Caco-2 (cell line): ENCODE measurements at places on chromosomes 1 and 21. TPM values are rescaled to one million over a fixed set of nuclear protein-coding genes. Genes with fewer than 3 reads are reported as not detected.

GRCh38 chr1:162328512-162328911 is 48.1 kb downstream of the SPATA46 start:
- DNase-seq: no peak
- no peaks in the 10 kb centered on the region for H3K27me3 ChIP-seq
- H3K36me3 ChIP-seq: no peaks in the 10 kb centered on the region
- H3K27ac ChIP-seq: no peak overlapping the region
- no peak overlapping the region for H3K4me3 ChIP-seq

DNA sequence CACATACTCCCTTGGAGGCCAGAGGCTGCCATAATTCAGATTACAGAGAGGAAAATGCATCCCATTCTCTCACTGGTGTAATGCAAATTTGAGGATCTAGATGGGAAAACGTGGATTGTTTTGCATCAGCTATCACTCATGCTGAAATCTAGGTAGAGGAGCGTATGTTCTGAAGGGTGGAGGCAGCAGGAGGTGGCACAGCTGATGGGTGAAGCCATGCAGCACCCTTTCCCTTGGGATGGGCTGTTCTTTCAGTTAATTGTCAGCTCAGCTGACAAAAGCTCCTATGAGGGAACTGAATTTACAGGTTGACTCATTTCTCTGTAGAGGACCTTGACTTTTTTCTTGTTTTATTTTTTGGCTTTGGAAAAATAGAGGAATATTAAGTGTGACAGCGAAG is 41.8 kb downstream of the CAMTA1 start:
- H3K4me1 ChIP-seq: peaks cover 3% of the 10 kb centered on the region; the same call in 1 of the 2 replicates
- peaks cover 2% of the 10 kb centered on the region; the same call in 1 of the 2 replicates for H3K36me3 ChIP-seq
- no peak overlapping the region for H3K4me3 ChIP-seq
- no peak overlapping the region for H3K27ac ChIP-seq

DNA sequence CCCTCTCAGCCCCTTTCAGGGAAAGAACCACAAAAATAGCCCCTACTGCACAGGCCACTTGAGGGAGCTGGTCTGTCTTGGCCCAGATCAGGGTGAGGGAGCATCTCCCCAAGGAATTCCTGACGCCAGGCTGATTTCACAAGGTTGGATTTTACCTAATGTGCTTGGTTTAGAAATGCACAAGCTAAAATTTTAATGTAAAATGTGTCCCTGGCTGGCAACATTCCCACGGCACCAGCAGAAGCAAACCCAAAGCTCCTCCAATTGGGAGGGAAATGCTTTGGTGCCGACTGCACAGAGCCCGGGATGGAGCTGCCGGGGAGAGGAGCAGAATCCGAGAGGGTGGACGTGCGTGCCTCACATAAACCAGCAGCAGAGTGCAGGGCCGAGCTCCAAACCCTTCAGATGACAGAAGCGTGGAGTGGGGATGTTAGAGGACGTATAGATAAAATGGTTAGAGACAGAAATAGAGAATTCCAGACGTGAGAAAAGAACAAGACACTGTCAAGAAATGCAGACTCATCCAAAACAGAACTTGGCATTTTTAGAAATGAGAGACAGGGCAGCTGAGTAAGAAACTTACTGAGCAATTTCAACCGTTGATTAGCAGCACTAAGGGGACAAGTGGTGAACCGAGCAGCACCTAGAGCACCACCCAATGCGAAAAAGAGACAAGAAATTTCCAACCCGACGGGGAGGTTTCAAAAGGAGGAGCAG is 41.6 kb upstream of the TMEM52 start:
- DNase-seq: no peak
- H3K27ac ChIP-seq: no peak overlapping the region
- no peaks in the 10 kb centered on the region for H3K27me3 ChIP-seq
- no peaks in the 10 kb centered on the region for H3K36me3 ChIP-seq
- H3K4me3 ChIP-seq: no peak overlapping the region

DNA sequence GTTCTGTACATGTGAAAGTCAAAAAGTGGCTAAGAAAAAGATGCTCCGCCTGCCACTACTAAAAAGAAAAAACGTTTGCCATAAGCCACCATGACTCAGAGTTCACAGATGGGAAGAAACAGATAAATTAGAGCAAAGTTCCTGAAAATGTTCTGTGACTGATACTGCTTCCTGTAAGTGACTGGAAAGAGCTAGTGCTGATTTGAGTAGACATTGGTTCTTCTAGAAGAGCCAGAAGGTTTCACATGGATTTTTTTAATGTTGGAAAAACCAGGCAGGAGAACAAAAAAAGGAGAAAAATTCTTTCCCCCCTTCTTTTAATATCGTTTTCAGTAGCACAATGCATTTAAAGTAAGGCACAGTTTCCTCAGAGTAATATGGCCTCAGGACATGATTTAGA is 221.4 kb downstream of the HLX start:
- H3K27me3 ChIP-seq: no peaks in the 10 kb centered on the region
- H3K36me3 ChIP-seq: no peaks in the 10 kb centered on the region
- no peak overlapping the region for H3K4me3 ChIP-seq

- no peaks in the 10 kb centered on the region for H3K36me3 ChIP-seq
- no peaks in the 10 kb centered on the region for H3K4me1 ChIP-seq
- no peak overlapping the region for H3K27ac ChIP-seq
- H3K27me3 ChIP-seq: no peaks in the 10 kb centered on the region
These were observed 99.7 kb upstream of the BEND5 start for GRCh38 chr1:48876330-48876785.

- H3K4me1 ChIP-seq: peaks cover 11% of the 10 kb centered on the region
- no peaks in the 10 kb centered on the region for H3K36me3 ChIP-seq
- H3K27ac ChIP-seq: peak overlapping the region; percentile 30
- peak overlapping the region; percentile 54 for H3K4me3 ChIP-seq
- H3K27me3 ChIP-seq: no peaks in the 10 kb centered on the region
These were observed 1.5 kb downstream of the CDC7 start for GRCh38 chr1:91501971-91502671.

Gene LCE1D
- total RNA-seq: not detected in 2 replicates

GRCh38 chr1:155272466-155273342 is 600 bp downstream of the CLK2 start:
- H3K27ac ChIP-seq: peak overlapping the region; percentile 87
- no peaks in the 10 kb centered on the region for H3K27me3 ChIP-seq
- no peak for DNase-seq
- H3K36me3 ChIP-seq: peaks cover 10% of the 10 kb centered on the region
- H3K4me3 ChIP-seq: peak overlapping the region; percentile 75

DNA sequence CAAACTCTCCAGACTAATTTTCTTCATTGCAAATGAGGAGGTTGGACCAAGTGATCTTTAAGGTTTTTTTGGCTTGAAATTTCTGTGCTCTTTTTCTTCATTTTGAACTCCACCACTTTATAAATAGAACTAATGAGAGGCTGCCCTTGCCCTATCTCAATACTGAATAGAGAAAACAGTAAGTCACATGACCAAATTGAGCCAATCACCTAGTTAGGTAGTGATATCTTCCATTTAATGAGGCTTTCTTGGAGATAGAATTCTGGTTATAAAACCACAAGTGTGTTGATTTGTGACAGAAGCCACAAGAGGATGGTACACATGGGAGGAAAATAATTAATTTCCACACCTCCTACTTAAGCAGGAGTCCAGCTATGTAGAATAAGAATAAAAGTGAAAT is 263.4 kb upstream of the SNX7 start:
- H3K36me3 ChIP-seq: no peaks in the 10 kb centered on the region
- H3K27ac ChIP-seq: no peak overlapping the region
- no peaks in the 10 kb centered on the region for H3K27me3 ChIP-seq
- no peaks in the 10 kb centered on the region for H3K4me1 ChIP-seq
- no peak overlapping the region for H3K4me3 ChIP-seq

Gene LRRC8C
- total RNA-seq: 0.07 and 0.11 TPM in 2 replicates

DNA sequence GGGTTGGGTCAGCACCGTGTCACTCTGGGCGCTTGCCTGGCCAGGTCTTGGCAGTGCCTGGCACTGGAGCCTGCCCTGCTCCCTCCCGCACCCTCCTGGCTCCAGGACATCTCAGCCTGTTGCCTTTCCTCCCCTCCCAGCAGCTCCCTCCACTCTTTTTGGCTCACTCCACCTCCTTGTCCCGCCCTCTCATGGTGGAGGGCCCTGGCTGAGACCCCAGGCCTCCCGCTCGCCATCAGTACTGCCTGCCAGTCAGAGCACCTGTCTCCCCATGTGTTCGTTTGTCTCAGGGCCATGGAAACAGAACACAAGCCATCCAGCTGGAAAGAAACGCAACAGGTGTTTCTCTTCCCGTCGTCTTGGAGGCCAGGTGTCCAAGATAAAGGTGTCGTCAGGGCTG is 61.0 kb downstream of the B3GALT5 start:
- no peaks in the 10 kb centered on the region for H3K27me3 ChIP-seq
- H3K4me3 ChIP-seq: no peak overlapping the region
- no peak for DNase-seq
- no peaks in the 10 kb centered on the region for H3K36me3 ChIP-seq
- H3K4me1 ChIP-seq: no peaks in the 10 kb centered on the region
- no peak overlapping the region for H3K27ac ChIP-seq

- no peak overlapping the region for H3K27ac ChIP-seq
- DNase-seq: no peak
- H3K4me1 ChIP-seq: no peaks in the 10 kb centered on the region
- H3K36me3 ChIP-seq: no peaks in the 10 kb centered on the region
- H3K27me3 ChIP-seq: no peaks in the 10 kb centered on the region
These were observed 182.2 kb upstream of the DUSP10 start for GRCh38 chr1:221923929-221924598.

Gene CNIH4
- total RNA-seq: 84.4 and 85.6 TPM in 2 replicates

Gene SCCPDH
- total RNA-seq: 26.1 and 28.7 TPM in 2 replicates

DNA sequence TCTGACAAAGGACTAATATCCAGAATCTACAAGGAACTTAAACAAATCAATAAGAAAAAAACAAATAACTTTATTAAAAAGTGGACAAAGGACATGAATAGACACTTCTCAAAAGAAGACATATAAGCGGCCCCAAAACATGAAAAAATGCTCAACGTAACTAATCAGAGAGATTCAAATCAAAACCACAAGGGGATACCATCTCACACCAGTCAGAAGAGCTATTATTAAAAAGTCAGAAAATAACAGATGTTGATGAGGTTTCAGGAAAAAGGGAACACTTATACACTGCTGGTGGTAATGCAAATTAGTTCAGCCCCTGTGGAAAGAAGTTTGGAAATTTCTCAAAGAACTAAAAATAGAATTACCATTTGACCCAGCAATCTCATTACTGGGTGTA is 102.2 kb downstream of the COL24A1 start:
- no peak overlapping the region for H3K4me3 ChIP-seq
- no peak for DNase-seq
- no peaks in the 10 kb centered on the region for H3K36me3 ChIP-seq
- H3K27ac ChIP-seq: no peak overlapping the region
- no peaks in the 10 kb centered on the region for H3K27me3 ChIP-seq
- no peaks in the 10 kb centered on the region for H3K4me1 ChIP-seq

GRCh38 chr1:245327842-245328241 is 173.1 kb downstream of the KIF26B start:
- H3K27me3 ChIP-seq: no peaks in the 10 kb centered on the region
- no peaks in the 10 kb centered on the region; the same call in 1 of the 2 replicates for H3K4me1 ChIP-seq
- no peak overlapping the region for H3K27ac ChIP-seq
- H3K4me3 ChIP-seq: no peak overlapping the region
- H3K36me3 ChIP-seq: no peaks in the 10 kb centered on the region

DNA sequence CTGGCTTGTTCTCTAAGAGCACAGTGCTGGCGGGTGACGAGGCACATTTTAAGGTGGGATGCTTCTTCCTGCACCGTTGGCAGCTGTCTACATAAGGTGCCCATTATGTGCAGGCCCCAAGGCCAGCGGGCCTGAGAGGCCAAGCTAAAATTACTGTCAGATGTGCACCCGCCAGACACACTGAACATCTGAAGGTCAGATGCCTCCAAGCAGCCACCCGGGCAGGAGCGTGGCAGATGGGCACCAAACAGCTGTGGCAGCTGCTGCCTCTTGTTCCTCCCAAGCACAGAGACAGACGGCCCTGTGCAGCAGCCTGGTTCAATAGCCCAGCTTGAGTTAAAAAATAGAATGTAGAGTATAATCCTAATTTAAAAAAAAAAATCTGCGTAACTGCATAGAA is 211.9 kb upstream of the EDN2 start:
- no peaks in the 10 kb centered on the region for H3K27me3 ChIP-seq
- DNase-seq: no peak
- H3K27ac ChIP-seq: no peak overlapping the region
- no peaks in the 10 kb centered on the region for H3K36me3 ChIP-seq

Gene CD52
- not detected in 2 replicates for total RNA-seq

Gene ZNF691
- 6.2 and 7.8 TPM in 2 replicates for total RNA-seq

DNA sequence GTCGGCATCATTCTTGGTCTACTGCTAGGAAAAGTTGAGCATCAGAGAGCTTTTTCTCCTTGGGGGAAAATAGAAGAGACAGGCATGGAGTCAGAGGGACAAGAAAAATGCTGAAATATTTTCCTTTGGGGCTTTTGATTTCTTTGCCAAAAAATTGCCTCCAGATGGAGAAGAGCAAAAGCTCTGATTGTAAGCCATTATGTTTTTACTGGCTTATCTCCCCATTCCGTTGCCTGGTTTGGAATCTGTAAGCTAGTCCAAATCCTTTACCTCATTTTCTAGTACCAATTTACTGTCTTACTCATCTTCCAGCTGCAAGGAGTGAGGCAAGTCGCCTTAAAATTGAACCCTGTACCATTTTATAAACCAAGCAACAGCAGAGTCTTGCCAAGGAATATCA is 23.3 kb upstream of the NBL1 start:
- H3K36me3 ChIP-seq: peaks cover 3% of the 10 kb centered on the region; the same call in 1 of the 2 replicates
- peaks cover 30% of the 10 kb centered on the region for H3K4me1 ChIP-seq
- no peak for DNase-seq
- no peak overlapping the region for H3K4me3 ChIP-seq
- no peaks in the 10 kb centered on the region for H3K27me3 ChIP-seq

Gene WASF2
- 59.2 and 68.6 TPM in 2 replicates for total RNA-seq

Gene PROK1
- total RNA-seq: not detected in 2 replicates

DNA sequence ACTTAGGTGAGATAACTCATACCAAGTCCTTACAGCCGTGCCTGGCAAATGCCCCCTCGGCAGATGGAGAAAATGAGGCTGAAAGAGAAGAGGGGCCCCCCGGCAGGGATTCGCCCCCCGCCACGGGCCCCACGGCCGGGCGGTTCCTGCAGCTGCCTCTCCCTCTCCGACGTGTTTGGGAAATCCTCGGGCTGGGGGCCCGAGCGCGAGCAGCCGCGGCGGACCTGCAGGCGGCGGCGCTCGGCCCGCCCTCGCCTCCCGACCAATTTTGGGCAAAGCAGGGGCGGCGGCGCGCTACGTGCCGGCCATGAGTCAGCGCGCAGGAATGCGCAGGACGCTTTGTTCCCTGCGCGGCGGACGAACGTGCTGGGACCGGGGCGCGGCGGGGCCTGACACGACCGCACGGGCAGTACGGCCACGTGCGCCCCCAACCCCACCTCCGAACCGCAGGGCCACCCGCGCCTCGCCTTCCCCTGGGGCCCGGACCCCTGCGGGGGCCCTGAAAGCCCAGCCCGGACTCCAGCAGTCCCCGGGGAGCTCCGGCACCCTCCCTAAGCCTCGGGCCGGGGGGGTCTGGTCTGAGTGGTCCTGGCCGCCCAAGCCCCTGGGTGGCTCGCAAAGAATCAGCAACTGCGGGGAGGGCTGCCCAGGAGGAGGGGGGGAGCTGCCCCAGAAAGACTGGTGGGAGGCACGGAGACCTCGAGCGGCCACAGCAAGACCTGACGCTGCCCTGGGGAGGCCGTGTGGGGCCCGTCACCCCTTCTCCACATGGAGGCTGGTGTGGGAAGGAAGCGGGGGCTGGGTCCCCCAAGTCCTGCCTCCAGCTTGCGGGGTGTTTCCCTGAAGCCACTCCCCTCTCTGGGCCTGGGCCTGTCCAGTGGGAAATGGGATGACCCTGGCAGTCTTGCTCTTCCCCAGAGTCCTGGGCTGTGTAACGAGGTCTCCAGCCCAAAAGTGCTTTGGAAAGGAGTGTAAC is 11.9 kb upstream of the EDN2 start:
- no peaks in the 10 kb centered on the region for H3K36me3 ChIP-seq
- H3K27me3 ChIP-seq: no peaks in the 10 kb centered on the region
- H3K27ac ChIP-seq: peak overlapping the region; percentile 55
- peak; percentile 89 for DNase-seq
- H3K4me1 ChIP-seq: peaks cover 45% of the 10 kb centered on the region

- H3K27me3 ChIP-seq: no peaks in the 10 kb centered on the region
- H3K27ac ChIP-seq: no peak overlapping the region
- no peak for DNase-seq
- H3K4me1 ChIP-seq: peaks cover 22% of the 10 kb centered on the region
- H3K36me3 ChIP-seq: no peaks in the 10 kb centered on the region
These were observed 27.4 kb downstream of the RSPH1 start for GRCh38 chr21:42468491-42469131.
